NCI-H1694 (cell line): ENCODE measurements at places on chromosomes 7 and 10.

- DNase-seq, result no peak
Observed at GRCh38 chr10:53076948-53077347, 304.4 kb upstream of the MBL2 start.

- no peak for DNase-seq
Observed at GRCh38 chr10:92538231-92538958, 35.5 kb downstream of the IDE start.

GRCh38 chr10:28715246-28715645 is 37.9 kb downstream of the BAMBI start:
- no peak for DNase-seq

- DNase-seq, result no peak
Observed at GRCh38 chr10:129755158-129755591, 208.9 kb downstream of the EBF3 start.

DNA sequence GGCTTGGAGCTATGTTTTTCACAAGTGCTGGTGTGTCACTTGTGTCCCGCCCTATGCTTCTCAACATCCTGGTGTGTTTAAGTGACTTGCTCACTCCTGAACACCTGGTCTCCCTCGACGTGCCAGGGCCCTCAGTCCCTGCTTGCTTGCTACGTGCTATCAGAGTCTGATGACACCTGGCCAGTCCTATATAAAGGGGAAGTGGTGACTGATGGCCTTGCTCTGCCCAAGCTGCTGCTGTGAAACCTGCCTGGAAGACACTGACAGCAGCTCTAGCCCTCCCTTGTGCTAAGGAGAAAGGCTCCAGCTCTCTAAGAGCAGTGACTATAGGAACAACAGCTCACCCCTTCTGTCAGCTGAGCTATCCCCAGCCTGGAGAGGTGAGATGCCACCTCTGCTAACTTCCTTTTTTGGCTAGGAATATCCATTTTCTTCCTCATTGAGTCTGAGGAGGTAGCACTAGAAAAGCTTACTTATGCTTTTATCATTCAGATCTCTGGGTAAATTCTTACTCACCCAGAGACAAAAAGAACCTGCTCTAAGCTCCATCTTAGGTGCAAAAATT is 77.2 kb upstream of the PLXNA4 start:
- DNase-seq, result no peak

GRCh38 chr10:124705381-124705740 is 38.8 kb downstream of the FAM53B start:
- no peak for DNase-seq

DNA sequence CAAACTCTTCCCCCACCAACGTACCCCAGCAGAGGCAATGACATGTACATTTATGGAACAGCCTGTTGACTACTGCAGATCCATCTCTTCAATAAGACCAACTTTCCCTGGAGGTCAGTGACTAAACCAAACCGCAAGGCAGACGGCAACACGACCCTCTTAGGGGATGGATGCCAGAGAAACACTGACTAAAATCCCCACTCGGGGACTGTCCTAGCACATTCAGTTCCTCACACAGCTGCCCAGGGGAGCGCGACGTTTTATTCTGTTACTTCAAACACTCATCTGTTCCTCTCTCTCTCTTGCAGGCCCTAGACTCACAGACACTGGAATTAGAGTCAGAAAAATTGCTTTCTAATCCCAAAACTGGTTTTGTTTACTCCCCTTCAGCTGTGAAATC is 146.5 kb upstream of the PRSS1 start:
- DNase-seq, result no peak

- DNase-seq, result no peak
Observed at GRCh38 chr7:27678617-27679260, 16.1 kb upstream of the HIBADH start.

GRCh38 chr7:157255201-157255606 is 81.6 kb upstream of the DNAJB6 start:
- DNase-seq, result no peak

DNA sequence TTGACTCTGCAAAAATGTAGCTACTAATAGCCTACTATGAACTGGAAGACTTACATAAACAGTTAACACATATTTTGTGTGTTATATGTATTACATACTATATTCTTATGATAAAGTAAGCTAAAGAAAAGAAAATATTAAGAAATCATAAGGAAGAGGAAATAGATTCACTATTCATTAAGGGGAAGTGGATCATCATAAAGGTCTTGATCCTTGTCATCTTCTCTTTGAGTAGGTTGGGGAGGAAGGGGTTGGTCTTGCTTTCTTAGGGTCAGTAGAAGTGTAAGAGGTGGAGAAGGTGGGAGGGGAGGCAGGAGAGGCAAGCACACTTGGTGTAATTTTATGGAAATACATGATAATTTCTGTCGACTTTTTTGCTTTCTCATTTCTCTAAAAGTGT is 81.3 kb downstream of the NAMPT start:
- DNase-seq, result no peak

DNA sequence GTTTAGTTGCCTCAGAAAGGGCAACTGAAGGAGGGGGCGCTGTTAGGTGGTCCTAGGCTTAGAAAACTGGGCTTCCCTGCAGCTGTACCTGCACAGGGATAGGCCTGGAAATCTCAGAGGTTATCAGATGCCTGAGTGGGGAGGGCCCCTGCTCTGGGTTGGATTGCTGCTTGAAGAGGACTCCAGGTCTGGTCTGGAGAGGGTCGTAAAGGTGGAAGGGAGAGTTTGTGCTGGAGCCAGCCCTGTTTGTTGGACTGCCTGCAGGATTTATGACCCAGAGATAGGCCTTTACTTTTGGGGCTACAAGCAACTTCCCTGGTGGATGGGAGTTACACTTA is 765.9 kb downstream of the GRID1 start:
- no peak for DNase-seq

- DNase-seq, result no peak
Observed at GRCh38 chr10:26488344-26488743, 50.2 kb downstream of the APBB1IP start.

GRCh38 chr10:96261132-96261531 is 10.2 kb downstream of the BLNK start:
- DNase-seq, result no peak

- DNase-seq, result no peak
Observed at GRCh38 chr10:30079408-30079807, 20.0 kb upstream of the JCAD start.

DNA sequence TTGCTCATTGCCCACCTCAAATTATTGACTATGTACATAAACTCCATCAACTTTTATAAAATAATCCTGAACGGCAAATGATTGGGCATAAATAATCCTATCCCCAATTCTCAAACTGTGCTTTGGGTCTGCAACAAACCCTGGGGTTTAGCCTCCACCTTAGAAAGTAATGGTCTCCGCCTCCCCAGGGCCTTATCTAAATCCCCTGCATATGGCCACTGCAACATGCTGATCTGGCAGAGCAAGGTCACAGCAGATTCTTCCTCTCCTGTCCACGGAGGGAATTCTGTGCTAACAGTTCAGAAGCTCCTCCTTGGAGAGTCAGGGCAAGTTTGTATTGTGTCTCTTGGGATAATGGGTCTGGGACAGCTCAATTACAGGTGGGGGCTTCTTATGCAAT is 18.4 kb downstream of the FXYD4 start:
- no peak for DNase-seq

DNA sequence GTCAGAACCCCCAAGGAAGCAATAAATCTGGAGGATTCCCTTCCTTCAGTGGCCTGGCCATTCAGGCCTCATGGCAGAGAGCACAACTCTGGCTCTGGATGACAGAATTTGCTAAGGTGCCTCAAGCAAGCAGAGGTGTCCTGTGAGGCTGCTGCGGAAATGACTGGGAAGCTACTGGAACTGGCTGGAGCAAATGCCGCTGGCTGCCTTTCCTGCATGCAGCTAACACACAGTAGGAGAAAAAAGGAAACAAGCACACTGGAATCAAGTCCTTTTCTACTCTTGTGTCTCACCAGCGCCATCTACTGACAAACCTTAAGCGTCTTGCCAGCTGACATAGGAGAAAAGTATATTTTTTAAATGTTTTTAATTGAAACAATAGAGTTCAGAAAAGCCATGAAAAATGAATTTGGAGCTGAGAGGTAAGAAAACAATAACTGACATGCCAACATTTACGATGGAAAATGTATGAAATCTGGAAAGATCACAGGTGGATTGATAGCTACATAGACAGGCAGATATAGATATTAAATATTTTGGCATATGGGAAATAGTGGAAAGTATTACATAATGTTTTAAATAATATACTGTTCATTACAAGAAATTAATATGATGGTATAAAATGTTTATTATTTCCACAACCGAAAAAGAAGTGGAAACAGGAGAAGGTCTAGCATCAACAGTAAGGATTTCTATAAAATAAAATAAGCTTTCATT is 951.6 kb downstream of the ANKRD7 start:
- peak; percentile 66 for DNase-seq

GRCh38 chr10:43970018-43970698 is 321.5 kb upstream of the ZNF32 start:
- DNase-seq, result no peak

- no peak for DNase-seq
Observed at GRCh38 chr10:32163071-32163761, 107.0 kb upstream of the KIF5B start.

GRCh38 chr7:130479716-130480400 is 12.0 kb upstream of the MEST start:
- no peak for DNase-seq

DNA sequence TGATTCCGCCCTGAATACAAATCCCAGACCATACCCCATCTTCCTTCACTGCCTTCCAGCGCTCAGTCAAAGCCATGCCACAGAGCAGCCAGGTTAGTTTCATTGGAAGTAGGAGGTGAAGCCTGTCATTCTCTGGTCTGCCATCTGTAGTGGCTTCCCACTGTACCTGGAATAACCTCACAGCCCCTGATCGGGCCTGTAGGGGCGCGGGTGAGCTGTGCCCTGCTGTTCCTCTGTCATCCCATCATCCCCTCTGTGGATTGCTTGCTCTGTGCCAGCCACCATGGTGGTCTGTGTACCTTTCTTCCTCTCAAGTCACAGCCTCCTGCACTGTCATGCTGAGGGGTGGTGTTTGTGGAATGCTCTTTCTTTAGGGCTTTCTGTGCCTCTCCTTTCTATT is 155.1 kb downstream of the ZNF22 start:
- DNase-seq, result no peak

GRCh38 chr10:124280916-124281315 is 137.8 kb downstream of the OAT start:
- no peak for DNase-seq

DNA sequence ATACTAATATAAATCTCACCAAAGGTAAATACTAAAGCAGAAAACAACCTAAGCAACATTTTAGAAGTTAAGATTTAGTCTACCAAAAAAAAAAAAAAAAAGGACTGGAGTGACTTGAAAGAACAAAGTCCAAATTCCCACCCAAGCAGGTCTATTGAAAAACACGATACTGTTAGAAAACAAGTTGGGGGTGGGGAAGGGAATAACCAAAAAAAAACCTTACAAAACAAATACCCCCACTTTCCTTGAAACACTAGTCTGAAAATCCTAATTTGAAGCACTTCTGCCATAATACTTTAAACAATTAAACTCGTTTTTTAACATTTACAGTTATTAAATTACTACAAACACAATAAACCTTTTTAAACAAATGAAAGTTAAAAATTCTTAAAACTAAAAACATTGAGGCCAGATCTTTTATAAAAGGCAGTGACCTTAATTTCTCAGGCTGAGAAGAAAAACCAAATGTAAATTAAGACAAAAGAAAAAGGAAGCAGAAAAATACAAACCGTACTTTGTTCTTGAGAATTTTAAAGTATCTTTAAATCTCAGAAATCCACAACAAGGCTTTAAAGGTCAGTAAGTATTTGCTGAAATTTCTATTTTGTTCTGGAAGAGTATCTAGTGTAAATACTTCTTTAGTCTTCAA is 135.1 kb downstream of the NRBF2 start:
- DNase-seq, result no peak

GRCh38 chr7:55439627-55440026 is 74.5 kb downstream of the LANCL2 start:
- DNase-seq, result peak; percentile 25

- no peak for DNase-seq
Observed at GRCh38 chr10:107915215-107915610, 750.7 kb upstream of the SORCS1 start.

DNA sequence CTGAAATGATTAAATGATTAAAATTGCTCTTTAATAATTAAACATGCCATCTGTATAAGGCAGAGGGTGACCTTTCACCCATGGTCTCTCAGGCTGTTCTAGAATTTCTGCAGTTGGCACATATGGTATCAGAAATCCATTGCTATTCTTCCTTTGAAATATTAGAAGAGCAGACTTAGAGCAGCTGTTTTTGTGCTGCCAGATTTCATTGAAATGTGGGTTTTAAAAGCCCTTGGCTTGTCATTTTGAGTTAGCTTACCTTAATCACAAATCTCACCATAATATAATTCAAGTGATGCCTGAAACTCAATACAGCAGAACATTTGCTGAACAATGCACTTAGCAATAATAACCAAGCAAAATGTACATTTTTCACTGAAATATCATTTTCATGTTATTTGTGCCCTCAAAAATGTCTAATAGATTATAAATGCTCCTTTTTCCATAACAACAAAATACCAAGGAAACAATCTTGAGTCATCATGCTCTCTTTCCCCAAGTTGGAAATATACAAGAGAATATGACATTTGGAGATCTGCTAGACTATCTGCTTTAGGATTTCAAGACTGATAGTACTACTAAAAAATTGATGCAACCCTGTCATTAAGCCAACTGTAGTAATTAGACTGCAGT is 16.1 kb upstream of the PTTG1IP2 start:
- DNase-seq, result peak; percentile 31

DNA sequence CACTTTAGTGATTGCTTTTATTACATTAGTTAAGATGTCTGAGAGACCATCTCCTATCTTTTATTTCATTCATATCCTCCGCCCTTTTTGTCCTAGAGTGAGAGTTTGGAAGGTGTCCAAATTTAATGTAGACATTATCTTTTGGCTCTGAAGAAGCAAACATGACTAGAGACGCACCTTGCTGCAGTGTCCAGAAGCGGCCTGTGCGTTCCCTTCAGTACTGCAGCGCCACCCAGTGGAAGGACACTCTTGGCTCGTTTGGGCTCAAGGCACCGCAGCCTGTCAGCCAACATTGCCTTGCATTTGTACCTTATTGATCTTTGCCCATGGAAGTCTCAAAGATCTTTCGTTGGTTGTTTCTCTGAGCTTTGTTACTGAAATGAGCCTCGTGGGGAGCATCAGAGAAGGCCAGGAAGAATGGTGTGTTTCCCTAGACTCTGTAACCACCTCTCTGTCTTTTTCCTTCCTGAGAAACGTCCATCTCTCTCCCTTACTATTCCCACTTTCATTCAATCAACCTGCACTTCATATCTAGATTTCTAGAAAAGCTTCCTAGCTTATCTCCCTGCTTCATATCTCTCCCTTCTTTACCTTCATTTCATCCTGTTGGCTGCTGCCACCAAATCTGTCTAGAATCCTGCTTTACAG is 10.4 kb upstream of the CLCN1 start:
- no peak for DNase-seq

DNA sequence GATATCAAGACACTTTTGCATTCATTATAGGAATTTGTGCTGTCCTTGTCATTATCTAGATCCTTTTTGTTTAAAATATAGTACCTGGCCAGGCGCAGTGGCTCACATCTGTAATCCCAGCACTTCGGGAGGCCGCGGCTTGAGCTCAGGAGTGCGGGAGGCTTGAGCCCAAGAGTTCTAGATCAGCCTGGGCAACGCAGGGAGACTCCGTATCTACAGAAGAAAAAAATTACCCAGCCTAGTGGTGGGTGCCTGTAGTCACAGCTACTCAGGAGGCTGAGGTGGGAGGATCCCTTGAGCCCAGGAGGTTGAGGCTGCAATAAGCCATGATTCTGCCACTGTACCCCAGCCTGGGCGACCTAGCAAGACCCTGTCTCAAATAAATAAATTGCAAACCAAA is 621 bp upstream of the MORN4 start:
- no peak for DNase-seq

GRCh38 chr7:127534636-127535035 is 50.8 kb downstream of the GCC1 start:
- DNase-seq, result no peak

GRCh38 chr7:79093421-79093820 is 360.0 kb downstream of the MAGI2 start:
- DNase-seq, result no peak
